RWPE1 (cell line): ENCODE measurements at places on chromosomes 11 and 22.
A peak's percentile ranks its signal among the peaks of the same experiment; 100 is the strongest.

DNA sequence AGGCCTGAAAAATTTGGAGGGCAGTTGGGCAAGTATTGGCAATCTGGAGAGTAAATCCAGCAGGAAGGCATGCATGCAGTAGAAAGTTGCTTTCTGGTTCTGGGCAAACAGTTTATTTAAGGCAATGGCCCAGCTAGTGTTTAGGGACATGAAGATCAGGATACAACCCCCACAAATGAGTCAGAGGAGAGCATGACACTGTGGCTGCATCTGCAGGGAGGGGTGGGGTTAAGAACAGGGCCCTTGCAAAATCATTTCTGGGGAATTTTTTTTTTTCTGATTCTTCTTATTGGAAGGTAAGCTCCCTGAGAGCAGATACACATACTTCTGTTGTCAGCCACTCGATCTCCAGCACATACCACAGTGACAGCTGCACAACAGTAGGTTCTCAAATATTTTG, 61.1 kb downstream of the FDX1 start:
- peak; percentile 71 for DNase-seq

DNA sequence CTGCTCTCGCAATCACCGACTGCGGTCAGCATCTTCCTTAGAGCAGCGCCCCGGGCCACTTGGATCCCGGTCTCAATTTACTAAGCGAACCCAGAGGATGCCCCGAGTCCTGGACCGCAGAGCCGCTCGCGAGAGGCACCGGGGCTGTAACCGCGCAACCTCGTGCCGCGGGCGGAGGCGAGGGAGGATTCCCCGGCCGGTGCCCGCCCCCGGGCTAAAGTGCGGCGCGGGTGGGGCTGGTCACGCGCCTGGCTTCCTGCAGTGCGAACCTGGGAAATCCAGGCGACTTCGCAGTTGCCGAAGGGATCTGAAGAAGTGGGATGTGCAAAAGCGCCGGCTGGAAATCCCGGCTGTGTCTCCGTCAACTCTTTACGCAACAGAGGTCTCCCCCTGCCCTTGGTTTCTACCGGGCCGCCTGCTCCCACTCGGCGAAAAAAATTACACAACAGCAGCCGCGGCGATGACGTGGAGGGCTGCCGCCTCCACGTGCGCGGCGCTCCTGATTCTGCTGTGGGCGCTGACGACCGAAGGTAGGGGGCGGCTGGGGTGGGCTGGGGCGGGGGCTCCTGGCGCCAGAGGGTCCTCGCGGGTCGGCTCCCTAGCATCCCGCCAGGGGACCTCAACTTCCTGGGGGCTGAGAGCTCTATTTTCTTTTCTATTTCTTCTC, at the start of gene NCR3LG1:
Gene NCR3LG1, plus strand, starts transcription at position 291 of the 667 bp plus-strand sequence. Its CDS starts 170 bp downstream, at position 461.
- no peak for DNase-seq

DNA sequence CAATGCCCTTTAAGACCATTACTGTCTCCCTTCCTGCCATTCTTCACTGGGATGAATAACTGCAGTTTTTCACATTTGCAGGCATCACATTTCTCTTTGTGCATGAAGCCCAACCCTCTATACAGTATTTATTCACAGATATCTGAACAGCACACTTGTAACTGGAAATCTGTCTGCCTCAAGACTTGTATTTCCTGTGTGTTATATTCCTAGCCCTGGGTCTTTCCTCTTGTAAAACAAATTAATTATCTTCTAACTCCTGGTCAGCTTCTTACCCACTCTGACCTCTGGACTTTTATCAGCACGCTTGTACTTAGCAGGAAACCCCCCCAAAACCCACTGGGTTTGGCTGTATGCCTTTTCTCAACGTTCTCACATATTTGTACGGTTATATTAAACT, 2.0 kb downstream of the CSRP3 start:
- no peak for DNase-seq

DNA sequence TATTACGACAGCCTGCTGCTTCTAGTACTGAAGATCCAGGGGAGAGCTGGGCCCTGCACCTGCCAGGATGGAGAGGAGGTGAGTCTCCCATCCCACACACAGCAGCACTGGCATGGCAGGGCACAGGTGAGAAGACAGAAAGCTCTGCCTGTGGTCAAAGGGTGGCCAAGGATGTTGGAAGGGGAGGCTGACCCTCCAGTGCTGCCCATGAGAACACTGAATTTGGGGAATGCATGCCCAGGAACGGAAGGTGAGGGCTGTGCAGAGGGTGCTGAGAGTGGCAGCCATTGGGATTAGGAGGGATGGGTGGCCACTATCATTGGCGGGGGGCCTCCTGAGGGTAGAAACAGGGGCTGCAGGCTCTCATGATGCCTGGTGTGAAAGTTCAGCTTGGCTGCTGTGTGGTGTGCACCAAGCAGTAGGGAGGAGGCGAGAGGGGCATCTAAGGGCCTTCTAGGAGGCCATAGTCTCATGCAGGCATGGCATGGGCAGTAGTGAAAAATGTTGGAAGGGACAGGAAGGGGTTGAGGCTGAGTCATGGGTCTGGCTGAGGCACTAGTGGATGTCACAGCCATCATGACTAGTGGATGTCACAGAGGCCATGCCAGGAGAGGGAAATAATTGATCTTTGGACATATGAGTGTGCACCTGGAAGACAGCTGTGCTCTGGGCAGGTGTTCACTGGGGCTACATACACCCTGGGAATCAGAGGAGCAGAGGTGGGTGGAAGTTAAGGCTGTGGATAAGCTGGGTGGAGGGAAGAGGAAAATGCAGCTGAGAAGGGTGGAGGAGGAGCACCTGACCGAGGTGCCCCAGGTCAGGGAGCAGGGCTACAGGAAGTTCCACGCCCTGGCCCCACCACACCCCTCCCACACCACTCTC, 2.5 kb upstream of the LRRC74B start:
- no peak for DNase-seq

DNA sequence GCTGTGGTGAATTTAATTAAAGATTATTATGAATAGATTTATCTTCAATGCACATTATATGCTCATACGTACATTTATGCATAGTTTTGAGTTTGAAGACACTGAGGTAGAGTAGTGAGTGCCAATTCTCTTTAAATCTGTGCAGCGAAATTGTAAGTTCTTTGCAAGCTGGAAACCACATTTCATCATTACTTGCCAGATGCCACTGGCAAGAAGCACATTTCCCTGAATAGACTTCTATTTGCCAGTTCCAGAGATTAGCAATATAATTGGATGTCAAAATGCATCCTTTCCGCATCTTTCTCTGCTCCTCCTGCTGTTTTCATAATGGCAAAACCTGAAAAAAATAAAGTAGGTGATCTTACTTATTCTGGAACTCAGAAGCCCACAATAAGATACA, 448.0 kb downstream of the LUZP2 start:
- DNase-seq, result no peak

GRCh38 chr22:36727927-36728488, 24.5 kb upstream of the CACNG2 start:
- DNase-seq, result no peak

GRCh38 chr11:80849253-80849652, 1408.4 kb upstream of the TENM4 start:
- no peak for DNase-seq

GRCh38 chr11:64359712-64360445, 917 bp downstream of the RPS6KA4 start:
- DNase-seq, result no peak

DNA sequence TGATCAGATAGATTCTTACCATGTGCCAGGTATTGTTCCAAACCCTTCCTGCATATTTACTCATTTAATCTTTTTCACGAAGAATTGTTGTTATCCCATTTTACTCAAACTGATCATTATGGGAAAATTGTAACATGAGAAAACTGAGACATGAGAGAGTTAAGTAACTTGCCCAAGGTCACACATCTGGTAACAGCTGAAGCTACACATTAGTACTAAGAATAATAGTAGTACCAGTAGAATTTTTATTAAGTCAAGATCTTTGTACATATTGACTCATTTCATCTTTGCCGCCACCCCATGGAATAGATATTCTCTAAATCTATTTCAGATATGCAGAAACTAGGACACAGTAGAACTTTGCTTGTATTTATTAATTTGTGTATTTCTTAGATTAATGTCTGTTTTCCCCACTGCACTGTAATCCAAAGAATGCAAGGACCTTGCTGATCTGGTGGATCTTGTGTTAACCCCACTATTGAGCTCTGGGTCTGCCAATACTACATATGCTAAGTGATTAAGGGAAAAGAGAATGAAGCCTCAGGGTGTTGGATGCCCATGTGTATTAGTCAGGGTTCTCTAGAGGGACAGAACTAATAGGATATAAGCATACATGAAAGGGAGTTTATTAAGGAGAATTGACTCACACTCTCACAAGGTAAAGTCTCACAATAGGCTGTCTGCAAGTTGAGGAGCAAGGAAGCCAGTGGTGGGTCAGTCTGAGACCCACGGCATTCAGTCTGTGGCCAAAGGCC, 72.8 kb downstream of the PARVA start:
- DNase-seq, result peak; percentile 77

DNA sequence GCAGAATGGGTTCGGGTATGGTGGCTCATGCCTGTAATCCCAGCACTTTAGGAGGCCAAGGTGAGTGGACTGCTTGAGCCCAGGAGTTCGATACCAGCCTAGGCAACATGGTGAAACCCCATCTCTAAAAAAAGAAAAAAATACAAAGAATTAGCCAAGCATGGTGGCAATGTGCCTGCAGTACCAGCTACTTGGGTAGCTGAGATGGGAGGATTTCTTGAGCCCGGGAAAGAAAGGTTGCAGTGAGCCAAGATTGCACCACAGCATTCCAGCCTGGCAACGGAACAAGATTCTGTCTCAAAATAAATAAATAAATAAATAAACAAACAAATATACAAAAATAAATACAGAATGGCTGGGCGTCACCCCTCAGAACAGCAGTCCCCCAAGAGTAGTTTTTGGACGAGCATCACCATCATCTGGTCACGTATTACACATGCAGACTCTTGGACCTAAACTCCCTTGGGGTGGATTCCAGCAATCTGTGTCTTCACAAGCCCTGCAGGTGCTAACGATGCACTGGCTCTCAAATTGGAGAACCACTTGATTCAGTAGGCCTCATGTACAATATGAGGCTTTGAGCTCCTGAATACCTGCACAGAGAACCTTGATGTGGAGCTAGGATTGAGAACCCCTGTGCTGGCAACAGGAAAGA, 33.5 kb downstream of the CLMP start:
- DNase-seq, result no peak

GRCh38 chr11:32831221-32831620, 1.5 kb downstream of the PRRG4 start:
- DNase-seq, result no peak

DNA sequence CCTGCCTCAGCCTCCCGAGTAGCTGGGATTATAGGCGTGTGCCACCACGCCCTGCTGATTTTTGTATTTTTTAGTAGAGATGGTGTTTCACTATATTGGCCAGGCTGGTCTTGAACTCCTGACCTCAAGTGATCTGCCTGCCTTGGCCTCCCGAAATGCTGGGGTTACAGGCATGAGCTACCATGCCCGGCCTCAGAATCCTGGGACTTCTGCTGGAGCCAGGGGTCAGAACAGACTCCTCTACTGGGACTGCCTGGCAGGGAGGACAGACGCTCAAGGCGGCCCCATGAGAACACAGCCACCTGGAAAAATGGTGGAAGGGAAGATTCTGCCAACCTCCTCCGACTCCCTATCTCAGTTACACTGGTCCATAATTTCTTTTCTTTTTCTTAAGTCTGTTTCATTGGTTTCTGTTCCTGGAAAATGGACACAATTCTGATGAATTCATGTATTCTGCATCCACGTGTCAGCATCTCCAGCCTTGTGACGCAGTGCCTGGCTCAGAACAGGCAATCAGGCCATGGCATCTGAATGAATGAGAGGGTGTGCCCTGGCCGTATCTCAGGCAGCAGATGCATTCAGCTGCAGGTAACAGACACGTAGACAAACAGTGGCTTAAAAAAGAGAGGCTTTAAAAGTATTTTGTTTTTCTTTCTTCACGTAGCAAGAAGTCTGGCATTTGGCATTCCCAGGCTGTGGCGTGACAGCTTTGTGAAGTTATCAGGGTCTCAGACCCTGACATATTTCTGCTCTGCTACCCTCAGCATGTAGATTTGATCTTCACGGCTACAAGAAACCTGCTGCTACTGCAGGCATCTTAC, 4.8 kb downstream of the SMIM38 start:
- no peak for DNase-seq

DNA sequence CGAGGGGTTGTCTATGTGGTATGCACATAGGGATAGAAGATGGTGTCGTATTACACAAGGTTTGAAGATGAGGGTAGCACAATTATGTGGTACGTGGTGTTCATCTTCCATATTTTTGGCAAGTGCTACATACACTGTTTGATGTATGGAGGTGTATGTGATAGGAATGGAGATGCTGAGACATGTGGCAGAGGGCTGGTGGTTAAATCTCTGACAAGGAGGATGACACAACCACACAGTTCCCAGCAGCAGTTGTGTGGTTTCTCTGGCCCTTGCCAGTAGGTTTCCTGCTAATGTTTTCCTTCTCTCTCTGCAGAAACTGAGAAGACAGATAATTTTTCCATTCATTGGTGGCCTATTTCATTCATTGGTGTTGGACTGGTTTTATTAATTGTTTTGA, 17.0 kb downstream of the NCR3LG1 start:
- no peak for DNase-seq

DNA sequence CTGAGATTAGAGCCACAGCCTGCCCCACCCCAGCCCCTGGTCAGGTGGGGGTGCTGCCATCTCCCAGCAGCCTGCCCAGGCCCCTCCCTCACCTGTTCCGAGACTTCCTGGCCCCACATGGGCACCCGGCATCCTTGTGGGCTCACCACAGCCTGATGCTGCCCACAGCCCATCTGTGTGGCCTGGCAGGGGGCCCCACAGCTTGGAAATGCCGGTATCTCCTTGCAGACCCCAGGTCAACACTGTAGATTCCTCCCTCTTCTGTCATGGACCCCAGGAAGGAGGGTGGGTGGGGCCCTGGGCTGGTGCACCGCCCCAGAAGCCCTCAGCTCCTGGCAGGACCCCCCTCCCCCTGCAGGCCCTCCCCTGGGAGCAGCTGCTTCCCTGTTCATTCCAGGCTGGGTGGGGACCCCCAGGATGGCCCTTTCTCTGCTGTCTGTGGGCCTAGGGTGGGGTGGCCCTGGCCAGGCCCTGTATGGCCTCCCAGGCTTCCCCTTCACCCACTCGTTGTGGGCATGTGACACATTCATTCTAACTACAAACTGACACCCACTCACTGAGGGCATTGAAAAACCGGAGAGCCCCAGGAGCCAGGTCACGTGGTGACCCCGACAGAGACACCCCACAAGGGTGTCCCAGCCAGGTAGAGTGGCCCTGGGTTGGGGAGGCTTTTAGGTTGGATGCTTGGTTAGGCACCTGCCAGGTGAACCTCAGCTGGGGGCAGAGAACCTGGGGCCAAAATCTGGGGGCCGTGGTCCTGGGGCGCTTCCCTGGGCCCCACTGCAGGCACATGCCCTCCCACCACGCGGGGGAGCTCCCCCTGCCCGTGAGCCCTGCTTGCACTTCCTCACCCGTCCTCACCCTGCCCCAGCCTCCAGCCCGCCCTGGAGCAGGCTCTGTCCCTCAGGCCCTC, 44.1 kb upstream of the CCDC188 start:
- DNase-seq, result no peak

DNA sequence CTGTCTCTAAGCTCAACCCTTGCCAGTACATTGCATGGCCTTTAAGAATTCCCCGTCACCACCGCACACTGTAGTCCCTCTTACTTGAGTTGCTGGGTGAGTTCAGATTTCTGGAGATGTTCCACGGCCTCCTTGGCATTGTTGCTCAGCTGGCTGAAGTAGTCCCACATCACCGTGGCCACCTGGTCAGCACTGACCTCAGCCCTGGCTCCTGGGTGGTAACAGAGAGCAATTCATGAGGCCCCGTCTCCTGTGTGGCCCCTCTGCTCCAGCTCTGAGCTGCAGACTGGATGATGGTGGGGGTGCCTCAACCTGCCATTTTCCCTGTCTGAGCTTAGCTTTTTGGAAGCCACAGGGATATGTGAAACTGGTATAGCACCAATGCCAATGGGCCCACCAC, 529 bp downstream of the APOA4 start:
- no peak for DNase-seq
